ENCODE measurements at places on chromosomes 7 and 10. TPM values are rescaled to one million over a fixed set of nuclear protein-coding genes. Genes with fewer than 3 reads are reported as not detected.

SMKR1 gene
- not detected for total RNA-seq

GRCh38 chr7:35035511-35035961, 1.7 kb downstream of the DPY19L1 start:
- H3K27ac ChIP-seq = no peak overlapping the region
- H3K4me1 ChIP-seq = peaks cover 28% of the 10 kb centered on the region
- DNase-seq = peak; percentile 42

MSMB gene
- total RNA-seq = not detected

GRCh38 chr7:74617180-74617744, 40.3 kb upstream of the GTF2I start:
- no peaks in the 10 kb centered on the region for H3K27me3 ChIP-seq
- DNase-seq = no peak
- H3K36me3 ChIP-seq = no peaks in the 10 kb centered on the region

GRCh38 chr7:5406957-5407945, 16.4 kb downstream of the TNRC18 start:
- peaks cover 87% of the 10 kb centered on the region for H3K4me1 ChIP-seq
- H3K27me3 ChIP-seq = no peaks in the 10 kb centered on the region
- no peak overlapping the region for H3K4me3 ChIP-seq
- no peak for DNase-seq

GRCh38 chr7:81624021-81624592, 145.7 kb downstream of the HGF start:
- H3K4me1 ChIP-seq = no peaks in the 10 kb centered on the region
- DNase-seq = no peak
- H3K27ac ChIP-seq = no peak overlapping the region
- no peak overlapping the region for H3K4me3 ChIP-seq

DNA sequence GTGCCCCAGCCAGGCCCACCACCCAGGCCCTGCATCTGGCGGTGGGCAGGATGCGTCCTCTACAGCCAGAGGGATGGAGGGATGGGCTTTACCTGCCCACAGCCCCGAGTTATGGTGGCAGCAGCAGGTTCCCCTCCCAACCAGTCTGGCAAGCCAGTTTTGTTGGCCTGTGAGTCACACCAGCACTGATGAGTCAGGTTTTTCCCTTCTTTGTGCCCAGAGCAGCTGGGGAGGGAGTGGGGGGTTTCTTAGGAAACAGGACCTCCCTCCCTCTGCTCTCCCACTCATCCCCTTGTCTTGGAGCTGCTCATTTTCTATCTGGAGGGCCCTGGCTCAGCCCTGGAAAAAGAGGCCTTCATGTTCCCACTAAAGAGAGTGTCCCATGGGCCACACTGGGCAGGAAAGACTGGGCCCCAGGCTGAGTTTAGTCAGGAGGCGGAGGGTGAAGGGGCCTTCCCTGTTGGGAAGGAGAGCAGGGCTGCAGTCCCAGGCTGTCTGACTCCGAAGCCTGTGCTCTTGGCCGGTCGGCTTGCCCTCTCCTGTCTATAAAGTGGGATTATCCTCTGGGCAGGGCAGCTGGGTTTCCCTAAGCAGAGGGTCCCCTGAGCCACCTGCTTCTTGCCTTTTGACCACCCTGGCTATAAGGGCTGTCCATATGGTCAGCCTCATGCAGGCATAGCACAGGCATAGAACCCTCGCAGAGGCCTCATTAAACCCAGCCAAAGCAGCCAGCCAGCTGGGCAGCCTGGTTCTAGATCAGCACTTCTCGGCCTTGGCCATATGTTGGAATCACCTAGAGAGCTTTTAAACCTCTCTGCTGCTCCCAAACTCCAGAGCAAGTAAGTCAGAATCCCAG, 30.2 kb upstream of the ANKRD2 start:
- no peak for DNase-seq
- H3K4me1 ChIP-seq = peaks cover 46% of the 10 kb centered on the region
- no peak overlapping the region for H3K4me3 ChIP-seq
- H3K27ac ChIP-seq = peak overlapping the region; percentile 87

DNA sequence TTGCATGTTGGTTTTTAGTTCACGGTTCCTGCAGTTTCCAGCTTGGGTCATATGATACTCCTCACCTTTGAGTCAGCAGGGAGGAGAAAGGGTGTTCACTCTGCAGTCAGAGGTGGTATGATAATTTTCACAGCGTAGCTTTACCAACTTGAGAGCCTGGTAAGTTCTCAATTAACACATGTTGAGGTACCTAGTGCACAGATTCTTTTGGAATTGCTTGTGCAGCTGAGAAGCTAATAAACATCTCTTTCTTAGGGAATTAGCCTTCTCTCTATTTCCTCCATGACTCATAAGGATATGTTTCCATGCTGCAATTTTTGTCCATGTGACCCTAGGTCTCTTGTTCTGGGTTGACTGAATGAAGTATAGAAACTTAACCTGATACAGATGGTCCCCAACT, 166.6 kb downstream of the KIF20B start:
- H3K27ac ChIP-seq = no peak overlapping the region
- H3K4me1 ChIP-seq = no peaks in the 10 kb centered on the region
- no peak for DNase-seq
- no peaks in the 10 kb centered on the region for H3K36me3 ChIP-seq

LRRC4 gene
- total RNA-seq = under 0.01 TPM

DNA sequence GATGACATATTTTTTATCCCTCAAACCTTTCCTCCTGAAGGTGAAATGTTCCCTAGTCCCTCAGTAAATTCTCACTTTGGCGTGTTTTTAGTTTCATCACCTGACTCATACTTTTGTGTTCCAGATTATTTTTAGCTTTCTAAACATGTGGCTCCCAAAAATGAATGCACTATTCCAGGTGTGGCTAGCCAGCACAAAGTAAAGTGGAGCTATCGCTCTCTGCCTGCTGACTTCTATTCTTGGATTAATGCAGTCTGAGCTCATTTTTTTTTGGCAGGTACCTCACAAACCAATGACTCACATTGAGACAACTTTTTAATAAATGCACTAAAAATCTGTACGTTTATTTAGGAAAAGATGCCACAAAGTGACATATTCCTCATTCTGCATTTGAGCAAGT, 58.8 kb upstream of the LANCL2 start:
- no peaks in the 10 kb centered on the region for H3K36me3 ChIP-seq
- no peak overlapping the region for H3K4me3 ChIP-seq
- DNase-seq = no peak
- no peaks in the 10 kb centered on the region for H3K27me3 ChIP-seq
- peaks cover 10% of the 10 kb centered on the region for H3K4me1 ChIP-seq

DNA sequence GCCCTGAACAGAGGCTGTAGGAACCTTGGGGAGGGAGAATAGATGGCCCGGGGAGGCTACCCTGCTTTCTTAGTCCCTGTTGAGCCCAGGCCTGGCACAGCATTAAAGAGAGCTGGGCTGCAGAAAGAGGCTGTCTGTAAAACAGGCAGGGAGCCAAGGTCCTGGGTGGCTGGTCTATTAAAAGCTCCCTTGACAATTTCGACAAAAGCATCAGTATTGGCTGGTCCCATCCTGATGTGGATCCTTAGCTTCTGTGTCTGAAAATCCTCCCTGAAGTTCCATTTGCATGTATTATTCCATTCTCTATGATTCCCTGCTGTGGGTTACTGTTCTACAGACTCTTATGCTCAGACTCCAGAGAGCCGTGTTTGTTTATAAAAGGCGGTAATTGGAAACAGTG, 158.5 kb downstream of the GALNT17 start:
- peak overlapping the region; percentile 6 for H3K27ac ChIP-seq
- H3K36me3 ChIP-seq = no peaks in the 10 kb centered on the region
- peaks cover 32% of the 10 kb centered on the region for H3K4me1 ChIP-seq
- H3K4me3 ChIP-seq = no peak overlapping the region

DNA sequence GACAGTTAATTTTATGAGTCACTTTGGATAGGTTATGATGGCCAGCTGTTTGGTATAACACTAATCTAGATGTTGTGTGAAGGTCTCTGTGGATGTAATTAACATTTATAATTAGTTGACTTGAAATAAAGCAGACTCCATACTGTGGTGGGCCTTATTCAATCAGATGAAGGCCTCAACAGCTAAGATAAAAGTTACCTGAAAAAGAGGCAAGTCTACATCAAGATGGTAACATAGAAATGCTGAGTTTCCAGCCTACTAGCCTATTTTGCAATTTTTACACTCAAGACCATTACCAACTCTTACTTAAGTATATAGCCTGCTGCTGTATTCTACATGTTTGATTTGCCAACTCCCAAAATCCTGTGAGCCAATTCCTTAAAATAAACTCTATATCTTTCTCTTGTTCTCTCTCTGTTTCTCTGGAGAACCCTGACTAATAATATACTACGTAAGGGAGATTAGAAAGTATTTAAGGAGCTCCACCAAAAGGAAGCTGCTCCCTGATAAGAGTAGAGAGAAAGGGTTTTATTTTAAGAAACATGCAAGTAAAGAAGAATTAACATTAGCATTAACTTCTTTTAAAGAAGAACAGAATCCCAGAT, 42.7 kb downstream of the ZNF438 start:
- H3K4me1 ChIP-seq = peaks cover 27% of the 10 kb centered on the region
- no peak for DNase-seq
- H3K36me3 ChIP-seq = no peaks in the 10 kb centered on the region
- no peaks in the 10 kb centered on the region for H3K27me3 ChIP-seq
- no peak overlapping the region for H3K4me3 ChIP-seq

GNGT1 gene
- not detected for total RNA-seq

DNA sequence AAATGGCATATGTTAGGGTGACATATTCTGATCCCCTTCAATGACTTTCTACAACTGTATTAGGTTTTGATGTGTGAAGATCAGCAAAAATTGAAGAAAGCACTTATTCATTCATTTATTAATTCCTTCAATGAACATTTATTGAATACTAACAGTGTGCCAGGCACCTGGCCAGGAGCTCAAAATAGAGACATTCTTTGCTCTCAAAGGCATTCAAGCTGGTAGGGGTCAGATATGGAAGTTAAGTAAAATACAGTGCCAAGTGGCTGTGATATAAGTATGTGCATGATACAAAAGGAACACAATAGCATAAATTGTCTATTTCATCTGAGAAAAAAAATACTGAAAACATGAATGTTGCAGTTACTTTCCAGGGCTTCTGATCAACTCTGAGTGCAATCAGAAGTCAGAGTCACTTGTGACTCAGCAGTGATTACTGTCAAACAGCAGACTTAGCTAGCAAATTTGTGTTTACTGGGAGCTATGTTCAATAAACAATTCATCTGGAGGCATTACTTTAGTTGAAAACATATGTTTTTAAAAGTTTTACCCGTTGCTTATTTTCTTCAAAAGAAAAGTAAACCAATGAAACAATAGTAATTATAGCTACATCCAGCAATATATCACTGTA, 60.4 kb upstream of the CACNB2 start:
- H3K27me3 ChIP-seq = no peaks in the 10 kb centered on the region
- no peak for DNase-seq
- H3K4me1 ChIP-seq = no peaks in the 10 kb centered on the region
- no peak overlapping the region for H3K27ac ChIP-seq
- no peaks in the 10 kb centered on the region for H3K36me3 ChIP-seq

DNA sequence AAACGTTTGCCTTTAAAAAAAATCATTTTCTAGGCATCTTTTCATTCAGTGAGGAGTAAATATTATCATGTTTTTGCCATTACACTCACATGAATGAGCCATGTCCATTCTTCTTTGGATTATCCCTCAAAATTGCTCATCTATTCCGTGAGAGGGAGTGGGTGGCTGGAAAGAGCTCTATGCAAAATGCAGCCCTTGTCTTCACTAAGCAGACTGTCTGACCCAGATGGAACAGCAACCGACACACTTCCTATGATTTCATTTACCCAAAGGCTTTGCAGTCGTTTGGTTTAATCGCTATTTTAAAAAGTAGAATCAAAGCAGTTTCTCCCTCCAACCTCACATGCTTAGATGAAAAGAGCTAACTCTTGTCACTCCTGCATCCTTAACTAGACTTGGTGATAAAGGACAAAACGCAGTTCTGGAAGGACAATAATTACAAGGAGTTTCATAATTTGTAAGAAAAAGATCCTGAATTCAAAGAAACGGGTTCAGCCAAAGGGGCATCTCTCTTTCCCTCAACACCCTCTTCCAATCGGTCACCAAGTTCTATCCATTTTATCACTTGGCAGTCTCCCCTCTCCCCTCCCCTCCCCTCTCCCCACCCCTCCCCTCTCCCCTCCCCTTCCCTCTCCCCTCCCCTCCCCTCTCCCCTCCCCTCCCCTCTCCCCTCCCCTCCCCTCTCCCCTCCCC, 198.1 kb upstream of the STK17A start:
- H3K27ac ChIP-seq = no peak overlapping the region
- no peaks in the 10 kb centered on the region for H3K4me1 ChIP-seq
- H3K4me3 ChIP-seq = no peak overlapping the region
- H3K27me3 ChIP-seq = no peaks in the 10 kb centered on the region

ZNF727 gene
- 2.3 TPM for total RNA-seq

ADIRF gene
- 84.5 TPM for total RNA-seq

GRCh38 chr7:22581099-22581498, 81.1 kb upstream of the STEAP1B start:
- H3K4me3 ChIP-seq = no peak overlapping the region
- H3K27me3 ChIP-seq = no peaks in the 10 kb centered on the region
- H3K4me1 ChIP-seq = peaks cover 37% of the 10 kb centered on the region
- DNase-seq = no peak

DNA sequence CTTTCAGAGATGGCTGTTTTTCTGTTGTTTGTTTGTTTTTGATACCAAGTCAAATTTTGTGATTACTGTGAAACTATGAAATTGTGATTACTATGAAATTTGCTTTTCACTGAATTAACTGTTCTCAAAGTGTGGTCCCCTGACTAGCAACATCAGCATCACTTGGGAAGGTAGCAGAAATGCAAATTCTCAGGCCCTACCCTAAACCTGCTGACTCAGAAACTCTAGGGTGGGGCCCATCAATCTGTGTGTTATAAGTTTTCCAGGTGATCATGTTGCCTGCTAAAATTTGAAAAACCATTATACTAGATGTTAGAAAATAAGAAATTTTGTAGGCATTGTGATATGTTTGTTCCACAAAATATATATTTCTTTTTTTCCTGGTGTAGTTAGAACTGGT, 1.2 kb downstream of the IFIT1B start:
- H3K27me3 ChIP-seq = no peaks in the 10 kb centered on the region
- H3K4me3 ChIP-seq = no peak overlapping the region
- peaks cover 11% of the 10 kb centered on the region for H3K4me1 ChIP-seq
- no peaks in the 10 kb centered on the region for H3K36me3 ChIP-seq

ADAMTS14 gene
- not detected for total RNA-seq

- no peak overlapping the region for H3K27ac ChIP-seq
- no peak overlapping the region for H3K4me3 ChIP-seq
- no peaks in the 10 kb centered on the region for H3K36me3 ChIP-seq
Measured at GRCh38 chr10:52801947-52802346, 29.4 kb upstream of the MBL2 start.

GRCh38 chr10:103064956-103065355, 128.1 kb downstream of the NT5C2 start:
- no peak for DNase-seq
- H3K27me3 ChIP-seq = no peaks in the 10 kb centered on the region
- H3K4me1 ChIP-seq = no peaks in the 10 kb centered on the region
